ENCODE measurements at places on chromosomes 11 and 22.

DNA sequence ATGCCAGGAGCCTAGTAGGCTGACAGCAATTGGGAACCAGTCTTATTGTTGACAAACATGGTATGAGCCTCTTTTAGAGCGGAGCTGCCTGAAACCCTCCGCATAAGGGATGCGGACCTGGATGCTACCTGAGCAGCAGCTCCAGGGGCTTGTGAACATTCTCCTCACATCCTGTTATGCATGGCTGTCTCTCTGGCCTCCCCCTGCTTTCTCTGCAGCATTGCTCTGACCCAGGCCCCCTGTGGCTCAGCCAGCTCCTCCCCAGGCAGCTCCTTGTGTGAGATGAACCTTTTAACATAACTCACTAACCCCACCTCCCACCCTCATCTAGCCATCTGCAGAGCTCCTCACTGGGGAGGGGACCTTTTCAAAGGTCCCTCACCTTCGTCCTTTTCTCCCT lies 6.0 kb downstream of the BMAL1 start:
- no peak for DNase-seq

GRCh38 chr11:72833811-72834493 lies 19.7 kb downstream of the ATG16L2 start:
- no peak for DNase-seq

- no peak for DNase-seq
Measured at GRCh38 chr22:29457730-29458129, 19.3 kb downstream of the RFPL1 start.

GRCh38 chr22:48258064-48258701 lies 1495.7 kb downstream of the TBC1D22A start:
- no peak for DNase-seq

- DNase-seq = no peak
Measured at GRCh38 chr11:19961225-19961624, 199.1 kb downstream of the DBX1 start.

DNA sequence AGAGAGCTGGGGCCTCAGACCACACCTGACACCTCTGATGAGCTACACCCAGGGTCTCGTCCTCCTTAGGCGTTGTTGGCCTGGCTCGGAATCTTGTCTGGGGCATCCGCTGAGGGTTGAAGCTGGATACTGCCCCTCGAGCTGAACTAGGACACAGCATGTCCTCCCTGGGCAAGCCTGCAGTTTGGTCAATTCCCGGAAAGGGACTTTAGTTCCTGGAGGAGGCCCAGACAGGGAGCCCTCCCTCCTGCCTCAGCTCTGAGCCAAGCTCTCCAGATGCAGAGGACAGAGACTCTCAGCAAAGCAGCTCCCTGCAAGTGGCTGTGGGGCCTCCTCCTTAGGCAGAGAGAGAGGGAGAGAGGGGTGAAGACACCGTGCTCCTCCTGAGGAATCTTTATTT lies 4.9 kb downstream of the APOL3 start:
- peak; percentile 19 for DNase-seq

DNA sequence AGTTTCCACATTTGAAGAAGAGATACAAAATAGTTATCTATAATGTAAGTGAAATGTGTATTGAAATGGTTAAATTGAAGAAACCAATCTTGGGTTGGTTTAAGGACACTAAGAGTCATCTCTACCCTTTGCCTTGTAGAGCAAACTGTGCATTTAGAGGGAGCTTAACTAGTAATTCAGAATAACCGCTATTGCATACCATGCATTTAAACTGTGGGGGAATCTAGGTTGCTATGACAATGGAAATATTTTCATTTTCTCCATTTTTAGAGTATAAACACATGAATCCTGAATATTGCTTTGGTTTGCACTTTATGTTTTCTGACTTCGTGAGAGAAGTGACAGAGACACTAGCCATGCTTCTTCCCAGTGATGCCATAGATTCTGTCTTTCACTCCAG lies 39.7 kb downstream of the FAT3 start:
- no peak for DNase-seq

DNA sequence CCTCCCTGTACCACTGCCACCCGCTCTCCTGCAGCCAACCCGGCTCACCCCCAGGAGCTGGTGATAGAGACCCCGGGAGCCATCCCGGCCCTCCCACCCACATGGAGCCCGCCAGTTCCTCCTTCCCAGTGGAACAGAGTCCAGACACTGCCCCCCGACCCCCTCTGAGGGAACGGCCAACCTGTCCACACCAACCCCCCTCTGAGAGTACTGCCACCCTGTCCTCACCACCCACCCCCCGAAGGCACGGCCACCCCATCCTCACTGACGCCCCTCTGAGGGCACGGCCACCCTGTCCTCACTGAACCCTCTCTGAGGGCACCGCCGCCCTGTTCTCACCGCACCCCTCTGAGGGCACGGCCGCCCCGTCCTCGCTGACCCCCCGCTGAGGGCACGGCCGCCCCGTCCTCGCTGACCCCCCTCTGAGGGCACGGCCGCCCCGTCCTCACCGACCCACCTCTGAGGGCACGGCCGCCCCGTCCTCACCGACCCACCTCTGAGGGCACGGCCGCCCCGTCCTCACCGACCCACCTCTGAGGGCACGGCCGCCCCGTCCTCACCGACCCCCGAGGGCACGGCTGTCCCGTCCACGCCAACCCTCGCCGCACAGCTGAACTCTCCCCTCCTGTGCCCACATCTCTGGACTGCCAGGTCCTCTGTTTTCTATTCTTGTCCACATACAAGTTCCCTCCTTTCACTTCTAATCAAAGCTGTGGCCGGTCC lies 18.0 kb downstream of the TOLLIP start:
- no peak for DNase-seq

DNA sequence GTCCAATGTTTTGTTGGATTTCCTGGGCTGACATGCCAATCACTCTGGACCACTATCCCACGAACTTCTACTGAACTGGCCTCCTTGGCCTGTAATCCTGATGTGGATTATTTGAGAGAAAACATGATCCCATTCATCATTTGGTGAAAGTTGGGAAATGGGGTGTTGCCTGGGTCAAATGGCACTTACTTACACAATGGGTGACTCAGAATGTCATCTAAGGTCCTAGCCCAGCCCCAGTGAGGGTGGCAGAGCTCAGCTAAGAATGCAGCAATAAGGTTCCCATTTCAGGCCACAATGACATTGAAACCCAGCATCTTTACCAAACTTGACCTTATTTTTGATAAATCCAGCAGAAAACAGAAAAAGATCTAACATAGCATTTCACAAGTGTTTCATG lies 8.0 kb upstream of the DSCAML1 start:
- DNase-seq = no peak

GRCh38 chr11:64537876-64538275 lies 53.1 kb upstream of the SLC22A12 start:
- DNase-seq = no peak

GRCh38 chr22:35995772-35996171 lies 32.9 kb downstream of the RBFOX2 start:
- no peak for DNase-seq

GRCh38 chr11:69662806-69663205 lies 12.3 kb downstream of the LTO1 start:
- no peak for DNase-seq

GRCh38 chr11:74357449-74357848 lies 40.8 kb downstream of the PGM2L1 start:
- DNase-seq = no peak

GRCh38 chr22:32005453-32005852 lies 37.6 kb upstream of the SLC5A1 start:
- DNase-seq = no peak

DNA sequence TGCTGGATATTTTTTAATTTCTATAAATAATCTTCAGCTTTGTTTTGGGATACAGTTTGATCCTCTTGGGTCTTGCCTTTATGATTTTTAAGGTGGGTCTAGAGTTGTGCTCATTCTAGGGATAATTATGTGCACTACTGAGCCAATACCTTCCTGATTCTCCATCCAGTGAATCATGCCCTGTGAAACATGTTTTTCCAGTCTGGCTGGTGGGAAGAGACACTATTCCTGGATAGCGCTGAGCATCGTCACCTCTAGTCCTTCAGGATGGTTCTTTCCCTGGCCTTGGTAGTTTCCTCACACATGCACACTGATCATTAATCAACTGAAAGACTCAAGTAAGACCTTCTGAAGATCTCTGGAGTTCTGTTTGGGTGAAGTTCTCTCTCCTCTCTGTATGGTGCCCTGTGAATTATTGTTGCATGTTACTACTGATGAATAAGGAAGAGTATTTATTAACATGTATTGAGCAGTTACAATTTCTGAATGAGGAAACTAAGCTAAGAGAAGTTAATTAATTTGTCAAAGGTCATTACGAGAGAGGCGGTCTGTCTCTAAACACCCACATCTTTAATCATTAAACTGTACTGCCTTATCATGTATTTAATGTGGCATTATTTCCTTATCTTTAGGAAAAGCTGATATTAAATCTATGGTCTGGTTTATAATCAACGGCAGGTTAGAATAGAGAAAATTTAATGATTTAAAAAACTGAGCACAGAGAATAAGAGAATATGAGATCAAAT lies 39.1 kb upstream of the LIPT2 start:
- no peak for DNase-seq
